ENCODE measurements at places on chromosomes 7 and 10. TPM values are rescaled to one million over a fixed set of nuclear protein-coding genes. Genes with fewer than 3 reads are reported as not detected.

Gene ARL4A
- polyA plus RNA-seq = 124 TPM

Gene PIP4K2A
- 17.8 TPM for polyA plus RNA-seq

Gene LAMB4
- polyA plus RNA-seq = not detected

Gene ARHGEF35
- 36.0 TPM for polyA plus RNA-seq

Gene FAM53B
- polyA plus RNA-seq = 12.0 TPM

Gene LRRD1
- polyA plus RNA-seq = 0.04 TPM

Gene XPNPEP1
- 55.6 TPM for polyA plus RNA-seq

Gene SPAM1
- not detected for polyA plus RNA-seq

Gene OR2A5
- polyA plus RNA-seq = not detected

Gene NCF1
- 27.8 TPM for polyA plus RNA-seq

Gene PSMG3
- polyA plus RNA-seq = 66.6 TPM

Gene ING3
- polyA plus RNA-seq = 11.8 TPM

Gene UCN3
- polyA plus RNA-seq = 3.9 TPM

Gene TSPAN15
- 100 TPM for polyA plus RNA-seq

Gene INPP5A
- 17.6 TPM for polyA plus RNA-seq

Gene TRIM50
- 0.07 TPM for polyA plus RNA-seq

Gene MBL2
- not detected for polyA plus RNA-seq

Gene BLNK
- 24.0 TPM for polyA plus RNA-seq

Gene WDFY4
- polyA plus RNA-seq = 1.2 TPM

Gene DENND10
- polyA plus RNA-seq = 25.8 TPM

Gene C10orf90
- not detected for polyA plus RNA-seq

Data from sigmoid colon (tissue), 7 donors.